Forelimb muscle (tissue), 1 donor: ENCODE measurements at places on chromosomes 7 and 10.

DNA sequence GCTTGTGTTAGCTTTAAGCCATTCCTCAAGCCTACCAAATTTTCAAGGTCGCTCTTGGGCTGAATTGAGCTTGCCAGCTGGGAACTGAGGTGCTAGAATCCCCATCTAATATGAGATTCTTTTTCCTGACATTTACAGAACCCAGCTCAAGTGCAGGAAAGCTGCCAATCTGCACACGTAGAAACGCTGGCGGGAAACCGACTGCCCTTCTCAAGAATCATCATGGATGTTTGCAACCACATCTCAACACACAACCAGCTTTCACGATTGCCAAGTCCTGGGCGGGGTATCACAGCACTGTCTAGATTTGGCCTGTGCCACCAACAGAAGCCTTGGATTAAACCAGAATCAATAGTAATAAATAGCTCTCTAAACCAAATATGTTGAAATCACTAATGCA lies 203.7 kb downstream of the DIP2C start:
- no peak for DNase-seq

DNA sequence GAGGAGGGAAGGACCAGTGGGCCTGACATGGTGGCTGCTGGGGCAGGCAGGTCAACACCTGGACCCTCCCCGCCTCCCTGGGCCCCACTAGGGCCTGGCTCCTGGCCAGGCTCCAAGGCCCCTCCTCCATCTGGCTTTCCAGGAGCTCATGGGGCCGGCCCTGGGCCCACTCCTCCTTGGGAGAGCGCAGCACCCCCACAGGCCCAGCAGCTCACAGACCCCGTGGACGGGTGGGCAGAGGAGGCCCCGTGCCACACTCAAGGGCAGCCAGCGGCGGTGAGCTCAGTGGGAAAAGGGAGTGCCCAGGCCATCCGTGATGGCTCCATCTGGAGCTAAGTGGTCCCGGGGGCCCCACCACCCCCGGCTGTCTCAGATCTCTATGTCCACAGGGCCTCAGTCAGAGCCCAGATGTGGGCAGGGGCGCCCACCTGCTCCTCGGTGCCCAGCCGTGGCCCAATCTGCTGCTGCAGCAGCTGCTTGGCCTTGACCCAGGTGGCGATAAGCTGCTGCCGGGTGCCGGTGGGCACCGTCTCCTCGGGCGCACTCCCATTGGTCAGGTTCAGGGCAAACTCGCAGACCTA lies 32.8 kb downstream of the CFAP46 start:
- no peak for DNase-seq

DNA sequence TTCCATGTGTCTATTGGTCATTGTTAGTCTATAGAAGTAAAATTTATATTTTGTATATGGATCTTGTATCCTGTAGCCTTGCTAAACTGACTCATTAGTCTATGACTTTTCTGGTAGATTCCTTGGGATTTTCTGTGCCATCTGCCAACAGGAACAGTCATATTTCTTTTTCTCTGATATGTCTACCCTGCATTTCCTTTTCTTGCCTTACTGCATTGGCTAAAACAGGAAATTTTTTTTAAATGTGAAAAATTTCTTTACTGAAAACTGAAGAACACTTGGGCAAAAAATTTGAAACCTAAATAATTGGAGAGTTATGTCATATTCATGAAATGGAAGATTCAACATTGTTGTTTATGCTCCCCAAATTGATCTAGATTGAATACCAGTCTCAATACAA lies 67.5 kb downstream of the AMZ1 start:
- DNase-seq: no peak

GRCh38 chr10:93554760-93555432 lies 11.6 kb upstream of the FFAR4 start:
- no peak for DNase-seq

DNA sequence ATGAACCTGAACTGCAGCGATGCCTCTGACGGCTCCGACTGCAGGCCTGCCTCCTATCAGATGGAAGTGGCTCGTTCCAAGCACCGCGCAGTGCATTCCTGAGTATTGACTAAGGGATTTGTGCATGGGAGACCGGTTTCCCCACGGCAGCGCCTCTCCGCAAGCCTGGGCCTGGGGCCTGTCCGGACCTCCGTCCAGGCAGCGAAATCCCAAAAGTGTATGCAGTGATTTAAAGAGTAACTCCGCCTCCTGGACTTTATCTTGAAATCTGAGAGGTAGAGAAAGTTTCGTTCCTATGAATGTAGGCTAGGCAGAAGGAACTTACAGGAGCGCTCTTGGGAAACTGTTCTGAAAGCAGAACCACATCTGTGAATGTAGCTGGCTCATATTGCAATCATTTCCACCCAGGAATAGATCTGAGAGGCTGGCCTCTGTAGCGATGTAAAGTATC lies 106.2 kb upstream of the CELF2 start:
- peak; percentile 79 for DNase-seq

DNA sequence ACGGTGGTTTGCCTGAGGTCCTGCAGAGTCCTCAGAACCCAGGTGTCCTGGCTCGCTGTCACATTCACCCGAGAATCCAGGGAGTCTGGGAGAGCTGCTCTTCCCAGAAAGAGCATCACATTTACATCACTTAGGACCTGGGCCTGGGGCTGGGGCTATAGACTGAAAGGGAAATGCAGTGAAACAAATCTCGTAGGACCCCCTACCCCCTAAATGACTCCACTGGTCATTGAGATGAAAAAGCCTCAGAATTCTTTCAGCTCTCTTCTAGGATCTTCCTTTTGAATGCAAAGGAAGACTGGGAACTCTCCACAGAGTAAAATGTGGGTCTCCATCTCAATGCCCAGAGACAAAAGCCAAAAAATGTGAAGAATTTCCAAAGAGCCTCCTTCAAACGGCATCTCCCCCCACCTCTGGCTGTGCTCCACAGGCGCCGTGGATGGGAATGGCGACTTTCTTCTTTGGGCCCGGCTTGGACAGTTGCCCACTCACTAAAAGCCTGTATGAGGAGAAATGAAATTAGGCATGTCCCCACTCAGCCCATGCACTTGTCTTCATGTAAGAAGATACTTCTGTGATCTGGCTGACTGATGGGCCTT lies 49.0 kb upstream of the PODXL start:
- DNase-seq: no peak

- DNase-seq: no peak
Observed at GRCh38 chr10:86102451-86102850, 264.1 kb downstream of the GRID1 start.

GRCh38 chr10:5291501-5292195 lies 73.1 kb upstream of the UCN3 start:
- DNase-seq: no peak

DNA sequence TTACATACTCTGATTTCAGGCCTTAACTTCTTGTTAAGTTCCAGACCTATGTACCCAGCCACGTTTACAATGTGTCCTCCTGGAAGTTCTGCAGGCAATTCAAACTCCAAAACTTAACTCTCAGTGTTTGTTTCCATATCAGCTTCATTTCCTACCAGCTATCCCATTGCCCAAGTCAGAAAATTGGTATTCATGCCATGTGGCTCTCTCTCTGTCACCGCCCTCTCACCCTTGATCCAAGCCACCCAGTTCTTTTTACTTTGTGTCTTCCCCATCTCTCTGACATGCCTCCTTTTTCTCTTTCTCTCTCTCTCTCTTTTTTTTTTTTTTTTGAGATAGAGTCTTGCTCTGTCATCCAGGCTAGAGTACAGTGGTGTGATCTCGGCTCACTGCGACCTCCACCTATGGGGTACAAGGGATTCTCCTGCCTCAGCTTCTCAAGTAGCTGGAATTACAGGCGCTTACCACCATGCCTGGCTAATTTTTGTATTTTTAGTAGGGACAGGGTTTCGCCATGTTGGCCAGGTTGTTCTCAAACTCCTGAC lies 33.9 kb downstream of the ARL4A start:
- no peak for DNase-seq

- DNase-seq: no peak
Observed at GRCh38 chr10:82908096-82908495, 1033.1 kb downstream of the NRG3 start.

DNA sequence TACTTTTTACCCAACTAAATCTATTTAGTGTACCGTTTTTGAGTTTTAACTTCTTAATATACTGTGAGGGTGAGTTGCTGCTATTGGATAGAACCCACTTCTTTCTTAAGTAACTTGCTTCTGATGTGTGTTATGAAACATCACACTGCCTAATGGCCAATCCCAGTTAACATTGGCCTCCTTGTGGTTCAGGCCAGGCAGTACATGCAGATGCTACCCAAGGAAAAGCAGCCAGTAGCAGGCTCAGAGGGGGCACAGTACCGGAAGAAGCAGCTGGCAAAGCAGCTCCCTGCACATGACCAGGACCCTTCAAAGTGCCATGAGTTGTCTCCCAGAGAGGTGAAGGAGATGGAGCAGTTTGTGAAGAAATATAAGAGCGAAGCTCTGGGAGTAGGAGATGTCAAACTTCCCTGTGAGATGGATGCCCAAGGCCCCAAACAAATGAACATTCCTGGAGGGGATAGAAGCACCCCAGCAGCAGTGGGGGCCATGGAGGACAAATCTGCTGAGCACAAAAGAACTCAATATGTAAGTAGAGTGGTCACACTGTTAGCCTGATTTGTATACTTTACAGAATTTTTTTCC lies 39.7 kb downstream of the TES start:
- DNase-seq: no peak

- no peak for DNase-seq
Observed at GRCh38 chr10:71081229-71081560, 131.2 kb upstream of the UNC5B start.

DNA sequence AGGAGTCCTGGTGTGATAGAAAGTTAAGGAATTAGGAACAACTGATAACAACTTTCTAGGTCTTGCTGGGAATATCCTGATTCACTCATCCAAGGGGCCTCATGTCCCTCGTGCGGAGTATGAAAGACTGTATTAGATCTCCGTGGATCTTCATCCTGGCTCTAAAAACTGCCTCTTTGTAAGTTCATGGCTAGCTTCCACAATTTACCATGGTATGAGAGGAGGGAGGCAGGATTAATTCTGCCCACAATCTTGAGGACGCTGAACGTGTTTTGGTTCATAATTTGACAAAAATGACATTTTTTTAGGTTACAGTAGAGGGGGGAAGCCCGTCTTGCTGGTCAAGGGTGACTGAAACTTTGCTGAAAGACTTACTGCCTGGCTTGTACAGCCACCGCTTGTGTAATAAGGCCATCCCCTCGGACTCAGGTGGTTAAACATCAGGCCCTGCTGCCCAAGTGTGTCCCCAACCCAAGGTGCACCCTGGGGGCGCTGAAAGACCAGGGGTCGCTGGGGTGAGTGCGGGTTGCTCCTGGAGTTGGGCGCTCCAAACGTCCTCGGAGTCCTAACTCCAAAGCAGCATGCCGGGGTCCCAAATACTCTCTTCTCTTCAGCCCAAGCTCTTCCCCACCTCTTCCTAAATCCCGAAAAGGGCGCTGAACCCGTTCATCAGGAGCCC lies 733 bp downstream of the HIBADH start:
- DNase-seq: no peak

DNA sequence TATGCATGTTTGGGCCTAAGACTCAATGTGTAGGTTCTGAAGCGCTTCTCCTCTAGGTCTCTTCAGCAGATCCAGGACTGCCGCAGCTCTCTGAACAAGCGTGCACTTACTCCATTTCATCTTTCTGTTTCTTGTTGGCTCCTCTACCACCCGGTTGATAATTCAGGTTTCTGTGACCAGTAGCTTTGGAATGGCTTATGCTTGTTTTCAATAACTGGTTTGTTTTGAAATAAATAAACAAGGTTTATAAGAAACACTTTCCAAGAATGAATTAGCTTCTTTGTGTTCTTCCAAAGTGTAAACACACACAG lies 1.5 kb downstream of the MDFIC start:
- no peak for DNase-seq

DNA sequence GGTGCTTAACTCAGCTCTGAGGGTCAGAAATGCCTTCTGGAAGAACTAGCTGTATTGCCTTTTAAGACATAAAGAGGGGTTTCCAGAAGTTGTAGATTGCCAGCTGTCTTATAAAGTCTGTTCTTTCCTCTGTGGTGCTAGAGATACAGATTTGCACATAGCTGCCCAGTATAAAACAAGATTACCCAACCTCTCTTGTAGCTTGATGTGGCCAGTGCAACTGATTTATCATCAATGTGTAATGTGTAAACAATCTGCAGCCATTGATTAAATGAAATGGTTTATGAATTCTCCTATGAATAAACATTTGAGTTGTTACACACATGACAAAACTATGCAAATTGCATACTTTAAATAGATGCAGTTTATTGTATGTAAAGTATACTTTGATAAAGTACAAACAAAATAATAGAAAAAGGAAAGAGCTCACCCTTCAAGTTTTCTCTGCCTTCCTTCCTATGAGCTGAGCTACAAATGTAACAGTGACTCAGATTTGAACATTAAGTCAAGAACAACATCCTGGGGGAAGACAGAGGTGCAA lies 195.2 kb downstream of the TMEM26 start:
- DNase-seq: no peak

DNA sequence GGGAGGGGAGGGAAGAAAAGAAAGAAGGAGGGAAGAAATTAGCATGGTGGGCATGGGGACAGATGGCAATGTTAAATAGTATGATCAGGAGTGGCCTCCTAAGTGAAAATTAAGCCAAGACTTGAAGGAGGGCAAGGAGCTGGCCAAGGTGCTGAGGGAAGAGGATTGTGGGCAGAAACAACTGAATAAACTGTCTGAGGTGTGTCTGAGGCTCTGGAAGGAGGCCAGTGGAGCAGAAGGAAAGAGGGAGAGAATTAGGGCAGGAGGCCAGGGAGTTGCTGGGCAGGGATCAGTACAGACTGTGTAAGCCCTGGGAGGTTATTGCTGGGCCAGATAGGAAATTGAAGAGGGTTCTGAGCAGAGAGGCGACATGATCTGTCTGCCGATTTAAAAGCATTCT lies 40.6 kb upstream of the VKORC1L1 start:
- no peak for DNase-seq

DNA sequence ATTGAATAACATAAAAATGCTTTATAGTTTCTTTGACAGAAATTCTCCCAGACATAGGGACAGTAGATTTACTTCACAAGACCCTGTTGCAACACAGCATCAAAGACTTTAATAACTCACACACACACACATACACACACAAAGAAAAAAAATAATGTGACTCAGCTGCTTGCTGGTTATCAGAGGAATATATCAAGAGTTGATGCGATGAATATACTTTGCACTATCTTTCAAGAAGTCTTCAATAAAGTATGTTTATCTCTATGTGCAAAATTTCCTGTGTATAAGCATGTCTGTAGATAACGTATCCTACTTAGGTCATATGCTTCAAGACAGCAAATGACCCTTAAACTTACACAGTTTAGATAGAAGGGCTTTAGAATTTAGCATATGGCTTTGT lies 243.1 kb downstream of the ARL4A start:
- no peak for DNase-seq

DNA sequence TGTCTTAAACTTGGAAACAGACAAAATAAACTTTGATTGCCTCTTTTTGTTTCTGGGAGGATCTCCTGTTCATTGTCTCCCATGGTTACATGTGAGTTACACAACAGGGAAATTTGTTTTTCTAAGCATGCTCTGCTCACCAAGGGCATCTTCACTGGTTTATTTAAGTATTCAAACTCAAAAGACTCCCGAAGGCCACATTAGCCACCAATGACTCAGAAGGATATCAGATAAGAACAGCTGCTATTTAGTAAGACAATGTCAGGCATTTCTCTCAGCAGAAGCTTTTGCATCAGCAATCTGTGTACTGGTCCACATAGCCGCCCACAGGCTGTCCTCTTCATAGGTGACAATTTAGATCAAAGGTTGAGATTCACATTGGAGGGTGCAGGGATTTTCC lies 19.3 kb downstream of the OR6B1 start:
- no peak for DNase-seq

GRCh38 chr7:75039166-75039565 lies 34.4 kb downstream of the RCC1L start:
- no peak for DNase-seq
